ENCODE measurements at places on chromosomes 16 and 17.

DNA sequence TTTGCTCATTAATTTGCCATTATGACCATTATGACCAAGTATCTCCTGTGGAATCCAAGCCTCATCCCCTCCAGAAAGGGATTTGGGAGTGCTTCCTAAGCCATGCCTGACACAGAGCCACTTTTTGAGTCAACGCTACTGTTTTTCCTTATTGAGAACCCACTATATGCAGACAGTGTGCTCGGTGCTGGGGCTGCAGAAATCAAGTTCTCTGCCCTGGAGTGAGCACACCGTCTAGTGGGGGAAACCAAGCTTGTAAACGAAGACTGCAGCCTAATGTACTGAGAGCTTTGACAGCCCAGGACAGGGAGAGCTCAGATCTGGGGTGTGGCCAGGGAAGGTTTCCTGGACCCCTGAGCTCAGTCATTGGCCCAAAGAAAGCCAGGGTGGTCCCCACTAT, 111.0 kb downstream of the ENGASE start:
- no peak for DNase-seq

DNA sequence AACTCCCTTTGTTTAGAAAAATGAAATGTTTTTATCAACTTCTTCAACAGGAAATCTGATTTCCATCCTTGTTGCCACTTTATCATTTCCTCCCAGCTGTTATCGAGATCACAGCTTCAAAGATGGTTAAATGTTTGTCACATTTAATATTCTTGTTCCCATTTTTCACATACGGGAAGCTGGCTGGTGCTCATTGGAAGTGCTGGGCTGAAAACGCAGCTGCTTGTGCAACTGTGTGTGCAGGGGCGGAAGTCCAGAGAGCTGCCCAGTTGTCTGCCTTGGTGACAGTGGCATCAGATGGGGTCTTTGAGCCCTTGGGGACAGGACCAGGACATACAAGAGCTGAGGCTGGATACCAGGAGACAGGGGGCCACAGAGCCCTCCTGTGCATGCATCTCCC, 549.2 kb upstream of the CDH11 start:
- DNase-seq, result no peak

- peak; percentile 82 for DNase-seq
These were observed 20.9 kb upstream of the NSRP1 start for GRCh38 chr17:30095507-30096244.

DNA sequence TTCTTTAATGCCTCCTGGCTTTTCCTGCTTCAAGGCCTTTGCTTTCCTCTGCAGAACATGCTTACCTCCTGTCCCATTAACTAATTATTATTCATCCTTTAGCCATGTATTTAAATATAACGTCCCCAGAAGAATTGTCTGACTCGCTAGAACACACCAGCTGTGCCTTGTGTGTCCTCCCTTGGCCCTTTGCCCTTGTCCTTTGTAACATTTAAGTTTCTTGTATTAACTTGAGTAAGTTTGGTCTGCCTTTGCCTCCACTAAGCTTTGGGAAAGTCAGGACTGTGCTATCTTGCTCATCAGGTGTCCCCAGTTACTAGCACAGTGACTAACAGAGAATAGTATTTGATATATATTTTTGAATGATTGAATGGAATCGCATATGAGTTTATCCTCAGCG, 29.6 kb upstream of the ABCA9 start:
- DNase-seq, result no peak

GRCh38 chr17:72604518-72604917, 483.7 kb downstream of the SOX9 start:
- DNase-seq, result no peak

DNA sequence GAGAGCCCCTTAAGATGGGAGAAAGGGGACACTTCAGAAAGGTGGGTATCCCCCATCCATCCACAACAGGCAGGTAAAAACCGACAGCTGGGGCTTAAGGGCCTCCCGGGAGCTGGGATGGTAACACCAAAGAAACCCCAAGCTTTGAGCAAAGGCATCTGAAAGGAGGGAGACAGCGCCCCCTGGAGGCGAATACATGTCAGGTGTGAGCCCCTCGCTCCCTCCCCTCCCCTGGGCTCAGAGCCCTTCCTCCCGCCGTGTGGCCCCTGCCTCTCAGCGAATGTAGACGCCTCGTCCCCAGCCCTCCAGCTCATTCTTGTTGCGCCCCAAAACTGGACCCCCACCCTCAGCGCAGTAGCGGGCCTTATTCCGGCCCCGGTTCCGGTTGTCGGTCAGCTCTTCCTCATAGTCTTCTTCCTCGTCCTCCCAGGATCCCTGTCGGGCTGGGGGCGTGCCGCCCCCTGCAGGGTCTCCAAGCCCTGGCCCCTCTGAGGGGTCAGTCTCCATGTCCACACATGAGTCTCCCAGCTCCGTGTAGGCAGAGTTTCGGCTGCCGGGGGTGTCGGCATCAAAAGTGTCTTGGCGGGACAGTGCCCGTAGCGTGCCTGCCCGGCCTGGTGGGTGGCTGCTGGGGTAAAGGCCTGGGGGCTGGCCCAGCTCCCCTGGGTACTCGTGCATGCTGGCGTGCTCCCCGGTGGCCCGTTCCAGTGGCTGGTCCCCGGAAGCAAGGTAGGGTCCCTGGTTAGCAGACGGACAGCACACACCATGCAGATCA, 9.1 kb upstream of the ARL5C start:
- DNase-seq, result peak; percentile 10

DNA sequence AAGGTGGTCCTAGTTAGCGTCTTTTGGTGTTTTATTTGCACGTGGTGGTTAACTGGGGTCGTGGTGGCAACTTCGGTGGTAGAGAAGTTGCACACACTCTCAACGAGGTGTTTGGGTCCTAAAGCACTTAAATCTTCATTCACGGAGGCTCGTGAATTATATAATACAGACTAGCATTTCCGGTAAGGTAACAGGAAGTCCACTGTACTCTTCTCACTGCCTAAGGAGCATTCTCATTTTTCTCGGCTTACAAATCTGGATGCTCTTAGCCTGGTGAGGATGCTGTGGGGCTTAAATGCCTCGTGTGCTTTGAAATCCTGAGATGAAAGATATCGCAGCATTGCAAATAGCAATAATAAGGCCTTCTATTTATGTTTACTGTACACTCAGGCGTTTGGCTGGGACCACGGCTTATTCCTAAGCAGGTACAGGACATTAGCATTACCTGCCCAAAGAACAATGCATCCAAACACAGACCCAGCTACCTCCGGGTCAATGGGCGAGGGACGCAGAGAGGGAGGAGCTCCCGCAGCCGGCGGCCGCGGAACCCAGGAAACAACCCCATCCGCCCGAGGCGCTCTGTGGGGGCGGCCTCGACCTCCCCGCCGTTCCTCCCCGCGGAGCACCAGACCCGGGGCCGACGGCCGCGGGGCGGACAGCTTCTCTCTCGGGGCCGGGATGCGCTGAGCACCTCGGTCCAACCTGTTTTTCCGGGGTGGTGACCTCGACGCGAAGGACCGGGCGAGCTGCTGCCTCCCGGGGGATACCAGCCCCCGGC, 856 bp downstream of the DNAJA2 start:
- peak; percentile 15 for DNase-seq

GRCh38 chr17:68937890-68938514, 17.2 kb downstream of the ABCA8 start:
- no peak for DNase-seq

DNA sequence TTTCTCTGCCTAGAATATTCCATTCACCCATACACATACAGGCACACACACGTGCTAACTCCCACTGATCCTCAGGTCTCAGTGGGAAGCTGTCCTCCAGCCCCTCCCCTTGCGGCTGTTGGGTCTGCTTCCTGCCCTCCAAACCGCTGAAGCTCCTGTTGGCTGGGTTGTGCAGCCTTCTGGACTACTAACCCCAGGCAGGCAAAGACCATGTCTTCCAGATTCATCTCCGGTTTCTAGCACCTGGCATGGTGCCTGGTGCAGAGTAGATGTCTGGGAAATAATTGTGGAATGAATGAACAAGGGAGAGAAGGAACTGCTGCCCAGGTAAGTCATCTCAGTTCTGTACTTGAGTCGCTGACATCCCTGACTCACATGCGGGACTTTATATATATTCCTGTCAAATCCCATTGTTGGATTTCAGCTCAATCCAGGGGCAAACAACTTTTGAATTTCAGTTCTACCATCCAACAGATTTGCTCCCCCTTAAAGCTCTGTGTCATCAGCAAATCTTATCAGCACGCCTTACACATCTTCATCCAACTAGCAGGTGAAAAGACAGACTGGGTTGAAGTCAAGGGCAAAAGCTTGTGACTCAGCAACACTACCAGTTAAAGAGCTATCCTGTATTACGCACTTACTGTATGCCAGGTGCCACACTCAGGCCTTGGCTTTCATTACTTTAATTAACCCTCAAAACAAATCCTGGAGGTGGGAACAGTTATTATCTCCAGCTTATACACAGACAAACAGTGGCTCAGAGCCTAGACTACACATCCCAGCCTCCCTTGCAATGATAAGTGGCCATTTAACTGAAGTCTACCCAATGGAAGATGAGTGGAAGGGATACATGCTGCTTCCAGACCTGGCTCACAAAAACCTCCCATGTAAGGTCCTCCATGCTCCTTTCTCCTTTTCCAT, 51.1 kb downstream of the SRCIN1 start:
- no peak for DNase-seq

DNA sequence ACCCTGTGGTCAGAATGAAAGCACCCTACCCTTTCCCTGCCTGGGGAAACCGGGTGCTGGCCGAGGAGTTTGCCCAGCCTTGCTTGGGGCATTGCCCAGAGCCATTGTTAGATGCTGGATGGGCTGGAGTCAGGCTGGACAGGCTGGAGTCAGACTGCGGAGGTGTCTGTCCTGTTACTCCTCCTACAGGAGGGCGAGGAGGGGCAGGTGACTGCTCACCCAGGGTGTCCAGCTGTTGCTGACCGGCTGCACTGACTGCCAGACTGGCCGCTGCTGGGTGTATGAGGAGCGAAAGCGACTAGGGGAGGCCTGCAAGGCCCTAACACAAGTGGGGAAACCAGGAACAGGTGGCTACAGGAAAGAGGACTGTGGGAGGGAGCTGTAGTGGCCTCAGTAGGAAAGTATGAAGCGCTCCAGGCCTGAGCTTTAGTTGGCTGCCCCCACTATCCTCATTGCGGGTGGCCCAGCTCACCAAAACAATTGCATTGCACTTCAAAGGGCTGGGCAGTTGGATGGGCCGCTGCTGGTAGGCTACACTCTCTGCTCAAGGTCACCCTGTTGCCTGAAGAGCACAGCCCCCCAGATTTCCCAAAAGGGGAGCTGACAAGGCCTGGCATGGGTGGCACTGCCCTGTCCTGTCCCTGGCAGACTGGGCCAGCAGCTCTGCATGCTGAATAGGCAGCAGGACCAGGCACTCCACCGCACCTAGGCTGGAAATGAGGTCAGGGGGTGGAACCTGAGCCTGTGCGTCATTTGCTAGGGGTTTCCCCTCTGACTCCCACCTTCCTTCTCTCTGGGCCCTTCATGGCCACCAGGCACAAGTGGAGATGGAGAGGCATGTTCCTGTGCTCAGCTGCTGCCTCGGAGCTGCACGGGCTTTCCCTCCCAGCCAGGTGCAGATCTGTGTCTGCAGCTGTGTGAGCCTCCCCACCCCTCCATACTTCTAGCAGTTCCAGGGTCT, 18.4 kb downstream of the LDHD start:
- DNase-seq, result no peak

- DNase-seq, result no peak
These were observed 278.6 kb downstream of the HAPSTR1 start for GRCh38 chr16:9370061-9370491.

DNA sequence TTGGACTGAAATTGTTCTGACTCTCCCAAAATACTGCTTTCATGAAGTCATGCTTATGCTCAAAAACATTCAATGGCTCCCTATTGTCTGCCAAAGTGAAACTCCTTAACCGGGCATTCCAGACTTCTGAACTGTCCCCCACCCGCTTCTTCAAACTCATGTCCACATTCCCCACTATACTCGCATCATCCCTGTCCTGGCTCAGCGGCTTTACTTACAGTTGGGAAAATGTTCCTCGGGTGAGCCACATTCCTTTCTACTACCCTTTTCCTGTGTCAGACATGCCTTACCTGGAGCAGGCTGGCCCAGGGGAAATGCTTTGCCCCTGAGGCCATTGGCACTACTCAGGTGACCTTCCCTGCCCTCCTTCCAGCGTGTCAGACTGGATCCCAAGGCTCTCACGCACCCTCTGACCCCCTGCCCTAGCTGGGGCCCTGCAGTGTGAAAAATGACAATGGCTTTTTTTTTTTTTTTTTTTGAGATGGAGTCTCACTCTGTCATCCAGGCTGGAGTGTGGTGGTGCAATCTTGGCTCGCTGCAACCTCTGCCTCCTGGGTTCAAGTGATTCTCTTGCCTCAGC, 5.3 kb downstream of the CYGB start:
- DNase-seq, result no peak

GRCh38 chr17:12769981-12770380, 19.3 kb upstream of the ARHGAP44 start:
- peak; percentile 28 for DNase-seq

DNA sequence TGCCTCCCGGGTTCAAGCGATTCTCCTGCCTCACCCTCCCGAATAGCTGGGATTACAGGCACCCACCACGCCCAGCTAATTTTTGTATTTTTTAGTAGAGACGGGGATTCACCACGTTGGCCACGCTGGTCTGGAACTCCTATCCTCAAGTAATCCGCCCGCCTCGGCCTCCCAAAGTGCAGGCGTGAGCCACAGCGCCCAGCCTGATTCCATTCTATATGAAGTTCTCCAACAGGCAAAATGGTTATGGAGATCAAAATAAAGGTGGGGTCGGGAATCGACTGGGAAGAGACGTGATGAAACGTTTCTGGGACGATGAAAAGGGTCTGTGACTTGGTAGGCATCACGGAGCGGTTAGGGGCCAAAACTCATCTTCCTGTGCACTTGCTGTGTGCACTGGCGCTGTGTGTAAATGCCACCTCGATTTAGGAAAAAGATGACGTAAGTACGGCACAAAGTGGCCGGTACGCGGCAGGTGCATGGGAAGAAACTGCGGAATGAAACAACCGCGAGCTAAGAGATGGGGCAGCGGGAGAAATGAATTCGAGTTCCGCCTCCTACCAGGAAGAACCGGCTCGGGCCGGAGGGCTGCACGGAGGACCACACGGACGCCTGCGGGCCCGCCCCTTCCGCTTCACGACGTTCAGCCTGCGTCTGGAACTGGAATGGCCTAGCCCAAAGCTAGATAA, 1.6 kb downstream of the TP53 start:
- peak; percentile 92 for DNase-seq

DNA sequence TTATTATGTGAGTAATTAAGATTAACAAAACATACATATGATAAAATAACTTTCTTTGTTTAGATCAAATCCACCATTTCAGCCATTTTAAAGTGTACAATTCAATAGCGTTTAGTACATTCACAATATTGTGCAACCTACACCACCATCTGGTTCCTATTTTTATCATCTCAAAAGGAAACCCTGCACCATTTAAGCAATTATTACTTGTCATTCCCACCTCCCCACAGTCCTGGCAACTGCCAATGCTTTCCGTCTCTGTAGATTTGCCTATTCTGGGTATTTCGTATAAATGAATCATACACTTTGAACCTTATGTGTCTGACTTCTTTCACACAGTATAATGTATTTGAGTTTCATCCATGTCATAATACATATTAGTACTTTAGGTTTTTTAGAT, 162.5 kb upstream of the CNTNAP4 start:
- no peak for DNase-seq

All from HFFc6 (cell line).